ENCODE measurements at places on chromosomes 4 and X. TPM values are rescaled to one million over a fixed set of nuclear protein-coding genes. Genes with fewer than 3 reads are reported as not detected.

Gene CACNA1F
- 0.29 TPM for polyA plus RNA-seq

GRCh38 chr4:8029689-8030088 lies 90.0 kb upstream of the AFAP1 start:
- DNase-seq = no peak

- no peak for DNase-seq
Measured at GRCh38 chr4:70737006-70737405, 15.2 kb downstream of the RUFY3 start.

- DNase-seq = no peak
Measured at GRCh38 chrX:135632353-135632752, 81.1 kb upstream of the CT45A1 start.

Gene SH2D1A
- polyA plus RNA-seq = 0.14 TPM

Data from renal cortex interstitium (tissue), 15 donors.